ENCODE measurements at places on chromosomes 12 and 14.

GRCh38 chr12:58233886-58234285 is 292.5 kb downstream of the ATP23 start:
- no peak overlapping the region for H3K4me3 ChIP-seq
- H3K36me3 ChIP-seq: no peaks in the 10 kb centered on the region
- no peak for DNase-seq
- H3K27ac ChIP-seq: no peak overlapping the region
- no peaks in the 10 kb centered on the region for H3K27me3 ChIP-seq
- no peaks in the 10 kb centered on the region for H3K4me1 ChIP-seq

- H3K36me3 ChIP-seq: no peaks in the 10 kb centered on the region
- no peak overlapping the region for H3K4me3 ChIP-seq
- peaks cover 4% of the 10 kb centered on the region for H3K27me3 ChIP-seq
- H3K4me1 ChIP-seq: peaks cover 9% of the 10 kb centered on the region
Measured at GRCh38 chr14:92964124-92965109, 41.5 kb downstream of the CHGA start.

- H3K27me3 ChIP-seq: no peaks in the 10 kb centered on the region
- no peak overlapping the region for H3K4me3 ChIP-seq
- H3K36me3 ChIP-seq: no peaks in the 10 kb centered on the region
- H3K4me1 ChIP-seq: no peaks in the 10 kb centered on the region
- H3K27ac ChIP-seq: no peak overlapping the region
Measured at GRCh38 chr14:92373336-92373735, 50.4 kb downstream of the SLC24A4 start.

GRCh38 chr14:51444353-51445000 is 204.4 kb downstream of the TMX1 start:
- no peak overlapping the region for H3K27ac ChIP-seq
- no peak for DNase-seq
- H3K4me3 ChIP-seq: no peak overlapping the region
- H3K27me3 ChIP-seq: no peaks in the 10 kb centered on the region

GRCh38 chr12:75784591-75784990 is 247.0 kb downstream of the PHLDA1 start:
- no peak overlapping the region for H3K4me3 ChIP-seq
- H3K4me1 ChIP-seq: peaks cover 3% of the 10 kb centered on the region
- no peaks in the 10 kb centered on the region for H3K36me3 ChIP-seq
- DNase-seq: no peak
- H3K27me3 ChIP-seq: no peaks in the 10 kb centered on the region
- H3K27ac ChIP-seq: no peak overlapping the region

DNA sequence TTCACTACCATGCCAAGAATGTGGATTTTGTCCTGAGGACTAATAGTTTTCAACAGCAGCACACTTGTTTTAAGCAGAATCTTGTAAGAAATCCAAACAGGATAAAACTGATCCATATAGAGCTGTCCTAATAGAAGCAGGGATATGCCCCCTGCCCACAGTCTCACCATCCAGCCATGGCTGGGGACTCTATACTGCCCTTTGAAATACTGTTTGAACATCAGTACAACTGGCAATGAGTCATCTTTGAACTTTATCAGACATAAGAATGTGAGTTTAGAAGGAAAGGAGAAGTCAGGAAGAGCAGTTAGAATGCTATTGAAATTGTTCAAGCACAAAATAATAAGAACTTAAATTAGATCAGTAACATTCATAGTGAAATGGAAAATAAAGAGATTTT is 3.8 kb upstream of the C12orf42 start:
- no peaks in the 10 kb centered on the region for H3K27me3 ChIP-seq
- no peak for DNase-seq
- H3K4me3 ChIP-seq: no peak overlapping the region
- H3K36me3 ChIP-seq: no peaks in the 10 kb centered on the region
- peaks cover 2% of the 10 kb centered on the region for H3K4me1 ChIP-seq

DNA sequence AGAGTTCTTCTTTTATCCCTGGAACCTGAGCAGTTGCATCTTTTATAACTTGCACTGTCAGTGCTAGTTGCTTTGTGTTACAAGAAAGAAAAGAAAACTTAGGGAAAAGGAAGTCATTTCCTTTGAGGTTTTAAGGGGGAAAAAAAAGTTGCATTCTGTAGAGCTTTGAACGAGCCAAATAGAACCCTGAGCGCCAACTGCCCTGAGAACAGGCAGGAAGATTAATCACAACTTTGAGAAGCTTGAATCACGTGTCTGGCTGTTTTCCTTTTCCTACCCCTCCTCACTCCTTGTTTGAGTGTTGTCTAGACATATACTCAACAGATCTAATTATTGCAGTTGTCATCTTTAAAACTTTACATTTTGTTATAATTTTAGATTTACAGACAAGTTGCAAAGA is 12.5 kb downstream of the PCNX1 start:
- no peak overlapping the region for H3K27ac ChIP-seq
- H3K4me3 ChIP-seq: no peak overlapping the region
- H3K27me3 ChIP-seq: no peaks in the 10 kb centered on the region
- H3K4me1 ChIP-seq: no peaks in the 10 kb centered on the region
- no peak for DNase-seq

GRCh38 chr14:102504328-102504999 is 5.1 kb downstream of the ANKRD9 start:
- peaks cover 5% of the 10 kb centered on the region for H3K4me1 ChIP-seq
- H3K27ac ChIP-seq: no peak overlapping the region
- no peaks in the 10 kb centered on the region for H3K27me3 ChIP-seq
- no peak for DNase-seq

- H3K27me3 ChIP-seq: no peaks in the 10 kb centered on the region
- no peak overlapping the region for H3K27ac ChIP-seq
- H3K4me1 ChIP-seq: no peaks in the 10 kb centered on the region
Measured at GRCh38 chr12:92438641-92439419, 264.0 kb upstream of the PLEKHG7 start.

- no peak overlapping the region for H3K27ac ChIP-seq
- peaks cover 4% of the 10 kb centered on the region for H3K4me1 ChIP-seq
- no peaks in the 10 kb centered on the region for H3K36me3 ChIP-seq
Measured at GRCh38 chr14:70662080-70662479, 20.4 kb downstream of the TTC9 start.

DNA sequence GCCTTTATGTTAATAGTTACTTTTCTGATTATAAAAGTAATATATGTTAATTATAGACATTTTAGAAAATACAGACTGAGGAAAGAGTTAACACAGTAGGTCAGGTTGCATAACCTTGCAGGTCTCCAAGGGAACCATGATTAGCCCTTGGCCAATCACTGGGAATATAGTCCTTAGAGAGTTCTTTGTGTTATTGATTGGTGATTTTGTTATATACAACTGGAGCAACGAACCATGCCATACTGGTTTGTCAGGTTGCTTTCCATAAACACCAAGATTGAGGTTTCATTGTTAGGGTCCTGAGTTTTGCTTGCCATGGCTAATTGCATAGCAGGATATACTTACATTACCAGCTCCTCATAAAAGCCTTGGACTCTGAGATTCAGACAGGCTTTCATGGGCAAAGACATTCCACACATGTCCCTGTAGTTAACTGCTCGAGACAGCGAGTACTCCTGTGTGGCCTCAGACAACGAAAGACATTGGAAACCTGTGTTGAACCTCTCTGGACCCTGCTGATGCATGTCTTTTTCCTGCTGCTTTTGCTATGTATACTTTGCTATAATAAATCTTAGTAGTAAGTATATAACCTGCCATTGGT is 33.7 kb downstream of the MAPK1IP1L start:
- no peak overlapping the region for H3K27ac ChIP-seq
- H3K27me3 ChIP-seq: no peaks in the 10 kb centered on the region
- no peak for DNase-seq
- no peaks in the 10 kb centered on the region for H3K36me3 ChIP-seq
- H3K4me1 ChIP-seq: peaks cover 2% of the 10 kb centered on the region

- DNase-seq: peak; percentile 40
- no peaks in the 10 kb centered on the region for H3K36me3 ChIP-seq
- no peak overlapping the region for H3K27ac ChIP-seq
Measured at GRCh38 chr12:113097716-113098440, 37.7 kb downstream of the RASAL1 start.

DNA sequence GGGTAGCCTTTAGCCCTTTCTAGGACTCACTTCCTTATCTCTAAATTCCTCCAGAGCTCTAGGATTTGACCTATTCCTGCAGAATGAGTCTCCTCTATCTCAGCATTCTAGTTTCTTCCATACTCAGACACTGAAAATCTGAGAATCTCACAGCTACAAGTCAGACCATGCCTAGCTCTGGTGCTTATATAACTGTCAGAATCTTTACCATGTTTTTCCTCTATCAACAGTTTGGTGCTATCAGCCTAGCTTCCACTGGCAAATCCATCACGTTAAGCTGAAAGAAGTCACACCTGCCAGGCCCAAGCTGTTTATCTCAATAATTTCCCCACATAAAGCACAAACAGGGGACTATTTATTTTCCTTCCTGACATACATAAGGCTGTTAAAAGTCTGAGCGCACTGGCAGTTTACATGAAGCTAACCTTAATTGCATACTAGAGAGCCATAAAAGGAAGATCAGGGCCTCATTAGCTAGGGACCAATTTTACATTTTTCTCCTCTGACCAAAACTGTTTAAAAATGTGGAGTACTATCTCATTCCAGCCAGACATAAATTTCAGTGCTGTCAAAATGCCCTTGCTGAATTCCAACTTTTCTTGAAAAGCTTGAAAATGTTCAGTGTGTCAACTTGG is 270.5 kb downstream of the C12orf75 start:
- DNase-seq: no peak
- no peaks in the 10 kb centered on the region for H3K27me3 ChIP-seq
- H3K4me3 ChIP-seq: no peak overlapping the region
- no peaks in the 10 kb centered on the region for H3K36me3 ChIP-seq
- H3K27ac ChIP-seq: no peak overlapping the region

GRCh38 chr14:100237735-100238418 is 1.1 kb upstream of the YY1 start:
- H3K4me3 ChIP-seq: peak overlapping the region; percentile 100
- no peaks in the 10 kb centered on the region for H3K27me3 ChIP-seq
- H3K4me1 ChIP-seq: peaks cover 12% of the 10 kb centered on the region

DNA sequence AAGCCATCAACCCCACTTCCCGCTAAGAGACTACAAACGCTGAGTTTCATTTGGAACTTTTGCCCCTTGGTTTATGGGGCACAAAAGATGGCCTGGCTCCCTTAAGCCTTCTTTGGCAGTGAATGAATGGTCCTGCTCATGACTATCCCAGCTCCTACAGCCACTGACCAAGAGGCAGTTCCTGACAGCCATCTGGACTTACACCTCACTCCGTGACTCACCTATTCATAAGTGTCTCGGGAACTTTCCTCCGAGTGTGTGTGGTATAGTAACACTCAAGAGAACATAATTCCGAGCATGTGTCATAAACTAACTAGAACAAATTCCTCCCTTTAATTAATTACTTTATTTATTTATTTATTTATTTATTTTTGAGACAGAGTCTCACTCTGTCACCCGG is 51.9 kb upstream of the NUDT4 start:
- no peak overlapping the region for H3K27ac ChIP-seq
- no peak for DNase-seq
- no peak overlapping the region for H3K4me3 ChIP-seq

DNA sequence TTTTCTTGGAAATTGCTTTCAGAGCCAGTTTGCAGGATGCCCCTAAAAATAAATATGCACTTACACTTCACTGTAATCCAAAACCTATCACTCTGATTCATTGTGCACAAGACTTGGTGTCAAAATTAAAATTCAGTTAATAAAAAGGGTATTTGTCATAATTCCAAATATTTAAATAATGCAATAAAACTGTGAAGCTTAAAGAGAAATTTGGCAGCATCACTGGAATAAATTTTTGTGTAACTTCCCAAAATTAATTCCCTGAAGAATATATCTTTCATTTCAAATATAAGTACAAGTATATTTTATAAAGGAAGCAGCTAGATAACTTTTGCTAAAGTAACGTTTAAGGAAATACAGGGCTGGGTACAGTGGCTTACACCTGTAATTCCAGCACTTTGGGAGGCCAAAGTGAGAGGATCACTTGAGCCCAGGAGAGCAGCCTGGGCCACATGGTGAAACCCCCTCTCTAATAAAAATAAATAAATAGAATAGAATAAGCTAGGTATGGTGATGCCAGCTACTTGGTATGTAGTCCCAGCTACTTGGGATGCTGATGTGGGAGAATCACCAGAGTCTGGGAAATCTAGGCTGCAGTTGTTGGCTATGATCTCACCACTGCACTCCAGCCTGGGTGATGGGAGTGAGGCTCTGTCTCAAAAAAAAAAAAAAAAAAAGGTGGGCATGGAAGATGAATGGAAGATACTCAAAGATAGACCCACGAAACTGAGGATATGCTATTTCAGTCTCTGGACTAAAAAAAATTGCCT is 233.8 kb downstream of the FBXL14 start:
- no peak overlapping the region for H3K27ac ChIP-seq
- DNase-seq: no peak
- no peak overlapping the region for H3K4me3 ChIP-seq
- no peaks in the 10 kb centered on the region for H3K27me3 ChIP-seq
- peaks cover 7% of the 10 kb centered on the region for H3K4me1 ChIP-seq

- peaks cover 14% of the 10 kb centered on the region for H3K36me3 ChIP-seq
- no peak overlapping the region for H3K27ac ChIP-seq
- DNase-seq: no peak
- H3K4me3 ChIP-seq: no peak overlapping the region
Measured at GRCh38 chr12:108821407-108822397, 35.7 kb downstream of the SSH1 start.

GRCh38 chr14:60178820-60179219 is 13.6 kb upstream of the DHRS7 start:
- DNase-seq: no peak
- H3K27me3 ChIP-seq: no peaks in the 10 kb centered on the region

- H3K36me3 ChIP-seq: no peaks in the 10 kb centered on the region
- DNase-seq: no peak
- no peaks in the 10 kb centered on the region for H3K4me1 ChIP-seq
Measured at GRCh38 chr12:104189915-104190555, 25.5 kb upstream of the TXNRD1 start.

DNA sequence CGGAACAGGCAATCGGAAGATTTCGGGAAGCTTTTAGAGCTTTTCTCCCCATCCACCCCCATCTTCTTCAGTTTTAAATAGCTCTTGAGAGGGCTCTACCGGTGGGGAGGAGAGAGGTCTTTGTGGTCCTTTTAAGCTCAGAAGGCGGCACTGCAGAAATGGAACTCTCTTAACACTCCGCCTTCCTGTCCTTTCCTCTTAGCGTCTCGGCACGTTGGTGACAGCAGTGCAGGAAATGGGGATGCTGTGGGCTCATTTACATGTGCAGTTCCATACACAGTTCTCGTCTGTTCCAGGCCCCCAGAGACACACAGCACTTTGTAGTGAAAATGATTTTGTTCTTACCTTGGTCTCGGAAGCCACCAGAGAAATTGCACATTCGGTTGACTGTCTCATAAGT is 50.4 kb upstream of the RIN3 start:
- no peaks in the 10 kb centered on the region for H3K36me3 ChIP-seq
- peaks cover 2% of the 10 kb centered on the region for H3K4me1 ChIP-seq
- no peak for DNase-seq
- no peak overlapping the region for H3K4me3 ChIP-seq

GRCh38 chr12:83753205-83753604 is 1066.5 kb downstream of the TMTC2 start:
- H3K4me1 ChIP-seq: no peaks in the 10 kb centered on the region
- no peak for DNase-seq
- H3K27ac ChIP-seq: no peak overlapping the region
- H3K4me3 ChIP-seq: no peak overlapping the region
- no peaks in the 10 kb centered on the region for H3K27me3 ChIP-seq
- H3K36me3 ChIP-seq: no peaks in the 10 kb centered on the region

- H3K27me3 ChIP-seq: no peaks in the 10 kb centered on the region
- H3K4me1 ChIP-seq: no peaks in the 10 kb centered on the region
- no peaks in the 10 kb centered on the region for H3K36me3 ChIP-seq
- no peak overlapping the region for H3K27ac ChIP-seq
- peak; percentile 23 for DNase-seq
Measured at GRCh38 chr12:90959538-90960139, 4.7 kb upstream of the CCER1 start.
